ENCODE measurements at places on chromosomes 12 and 14. TPM values are rescaled to one million over a fixed set of nuclear protein-coding genes. Genes with fewer than 3 reads are reported as not detected.

DNA sequence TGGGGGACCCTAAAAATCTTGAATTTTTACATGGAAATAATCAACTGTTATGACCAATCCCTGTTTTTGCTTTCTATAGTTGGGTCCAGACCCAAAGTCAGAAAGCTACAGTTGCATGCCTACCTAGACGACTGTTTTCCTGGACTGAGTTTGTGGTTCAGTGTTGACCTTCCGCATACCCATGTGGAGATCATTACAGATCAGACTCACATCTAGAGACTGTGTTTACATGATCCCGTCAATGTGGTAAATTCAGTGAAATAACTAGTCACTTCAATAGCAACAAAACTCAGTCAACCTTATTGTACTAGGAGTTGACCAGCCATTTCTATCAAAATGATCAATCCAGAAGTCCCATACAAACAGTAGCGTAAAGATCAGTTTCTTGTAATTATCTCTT is 257.6 kb downstream of the EGLN3 start:
- DNase-seq: no peak

Gene ATN1
- polyA plus RNA-seq: 70.4 TPM

- DNase-seq: no peak
These were observed 56.5 kb downstream of the HCAR2 start for GRCh38 chr12:122646517-122647217.

DNA sequence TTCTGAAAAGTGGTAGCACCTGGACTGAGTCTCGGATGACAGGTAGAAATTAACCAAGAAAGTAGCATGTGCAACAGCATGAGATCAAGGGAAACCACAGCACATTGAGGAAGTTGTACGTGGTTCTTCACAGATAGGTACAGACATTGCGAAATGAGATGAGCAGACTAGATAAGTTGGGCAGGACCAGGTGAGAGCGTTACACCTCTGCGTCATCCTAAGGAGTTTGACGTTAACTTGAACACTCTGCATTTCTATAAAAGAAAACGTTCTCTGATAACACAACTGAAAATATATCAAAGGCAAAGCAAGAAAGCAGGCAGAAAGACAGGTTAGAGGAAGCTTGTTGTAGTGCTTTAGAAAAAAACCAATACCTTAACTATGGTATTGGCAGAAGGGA is 98.5 kb upstream of the RASSF8 start:
- DNase-seq: no peak

DNA sequence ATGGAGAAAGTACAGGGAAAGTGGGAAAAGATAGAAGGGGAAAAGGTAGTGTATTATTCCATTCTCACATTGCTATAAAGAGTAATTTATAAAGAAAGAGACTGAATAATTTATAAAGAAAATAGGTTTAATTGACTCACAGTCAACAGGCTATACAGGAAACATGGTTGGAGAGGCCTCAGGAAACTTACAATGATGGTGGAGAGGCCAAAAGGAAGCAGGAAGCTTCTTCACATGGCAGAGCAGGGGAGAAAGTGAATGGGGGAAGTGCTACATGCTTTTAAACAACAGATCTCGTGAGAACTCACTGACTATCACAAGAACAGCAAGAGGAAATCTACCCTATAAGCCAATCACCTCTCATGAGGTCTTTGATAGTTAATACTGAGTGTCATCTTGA is 725.0 kb upstream of the FLRT2 start:
- DNase-seq: no peak

DNA sequence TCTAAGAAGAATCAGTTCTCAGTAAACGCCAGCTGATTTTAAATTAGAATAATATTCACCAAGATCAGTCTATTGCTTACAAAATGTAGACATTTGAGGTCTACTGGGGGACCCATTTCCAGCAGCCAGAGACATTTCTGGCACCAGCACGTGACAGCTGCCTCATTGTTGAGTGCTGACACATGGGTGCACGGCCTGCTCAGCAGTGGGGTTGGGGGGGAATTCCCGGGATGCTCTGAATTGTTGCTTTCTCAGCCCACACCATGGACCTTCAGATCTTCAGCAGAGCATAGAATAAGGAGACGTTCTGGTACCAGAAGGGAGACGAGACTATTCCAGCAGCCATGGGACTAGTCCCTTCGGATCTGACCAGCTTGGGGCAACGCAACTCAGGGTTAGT is 18.3 kb downstream of the PLEKHG7 start:
- no peak for DNase-seq

- no peak for DNase-seq
These were observed 21.8 kb downstream of the CHST11 start for GRCh38 chr12:104478396-104479122.

Gene KRT83
- not detected for polyA plus RNA-seq

- no peak for DNase-seq
These were observed 30.4 kb upstream of the RNU6-7 start for GRCh38 chr14:32171469-32171868.

Gene ATP2A2
- polyA plus RNA-seq: 635 TPM
